ENCODE measurements at places on chromosomes 6 and 20.

GRCh38 chr20:13318871-13319521 is 97.9 kb downstream of the ISM1 start:
- DNase-seq, result no peak

GRCh38 chr20:15248618-15249395 is 911.4 kb upstream of the FLRT3 start:
- no peak for DNase-seq

GRCh38 chr20:3758566-3758965 is 9.0 kb downstream of the ADISSP start:
- DNase-seq, result no peak

DNA sequence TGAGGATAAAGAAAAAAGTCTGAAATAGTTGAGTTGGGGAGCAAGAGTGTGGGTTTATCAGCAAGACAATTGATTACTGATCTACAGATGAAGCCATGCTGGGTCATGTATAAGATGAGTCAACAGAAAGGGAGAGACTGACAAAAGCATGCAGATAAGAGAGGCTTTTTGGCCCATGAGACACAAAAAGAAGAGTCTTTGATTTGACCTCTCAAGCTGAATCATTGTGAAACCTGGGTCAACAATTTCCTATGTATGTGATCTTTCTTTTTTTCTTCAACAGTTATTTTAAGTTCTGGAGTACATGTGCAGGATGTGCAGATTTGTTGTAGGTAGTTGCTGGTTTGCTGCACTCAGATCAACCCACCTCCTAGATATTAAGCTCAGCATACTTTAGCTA is 15.9 kb downstream of the RIMS1 start:
- no peak for DNase-seq

DNA sequence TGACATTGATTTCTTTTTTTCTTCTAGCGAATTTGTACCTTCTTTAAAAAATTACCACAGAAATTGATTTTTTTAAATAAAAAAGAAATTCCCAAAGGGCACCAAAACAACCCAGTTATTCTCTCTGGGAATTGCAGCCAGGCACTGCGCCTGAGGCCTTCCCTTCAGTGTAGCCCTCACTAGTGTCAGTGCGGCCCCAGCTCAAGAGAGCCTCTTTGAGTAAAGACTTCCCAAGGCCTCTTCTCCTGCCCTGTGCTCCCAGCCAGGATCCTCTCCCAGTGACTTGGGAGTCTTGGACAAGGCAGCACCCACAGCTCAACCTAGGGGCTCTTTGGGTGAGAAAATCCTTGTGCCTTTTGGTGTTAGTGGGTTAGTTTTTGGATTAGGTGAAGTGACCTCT is 41.5 kb downstream of the BPIFB4 start:
- DNase-seq, result no peak

DNA sequence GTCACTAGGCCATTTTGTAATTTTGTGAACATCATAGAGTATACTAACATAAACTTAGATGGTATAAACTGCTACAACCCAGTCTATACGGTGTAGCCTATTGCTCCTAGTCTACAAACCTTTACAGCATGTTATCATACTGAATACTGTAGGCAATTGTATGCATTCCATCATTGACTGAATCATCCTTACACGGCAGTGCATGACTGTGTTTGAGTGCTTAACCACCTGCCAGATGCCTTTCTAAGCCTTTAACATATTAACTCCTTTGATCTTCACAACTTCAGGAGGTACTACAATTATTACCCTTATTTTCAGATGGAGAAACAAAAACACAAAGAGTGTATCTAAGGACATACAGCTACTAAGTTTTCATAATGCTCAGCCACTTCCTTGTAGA is 14.0 kb downstream of the DPPA5 start:
- DNase-seq, result no peak

DNA sequence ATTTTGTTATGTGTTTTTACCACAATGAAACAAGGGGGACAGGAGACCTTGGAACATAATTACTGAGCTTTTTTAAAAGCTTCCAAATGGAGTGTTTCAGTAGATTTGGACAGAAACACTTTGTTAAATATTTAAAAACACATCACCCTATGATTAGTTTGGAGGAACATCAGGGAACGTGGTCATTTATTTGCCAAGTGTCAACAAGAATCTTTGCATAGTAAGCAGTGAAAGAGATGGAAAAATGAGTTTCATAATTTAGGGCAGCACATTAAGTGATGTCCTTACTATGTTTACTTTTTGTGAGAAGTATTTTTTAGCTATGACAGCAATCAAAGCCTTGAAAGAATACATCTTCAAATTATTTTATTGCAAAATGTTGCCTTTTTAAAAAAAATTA is 82.6 kb downstream of the PROKR2 start:
- DNase-seq, result no peak

- no peak for DNase-seq
These were observed at the start of gene SLC22A16 for GRCh38 chr6:110476046-110476849. Gene SLC22A16 (minus strand): TSS chr6:110476613. CDS start chr6:110476574, 39 bp downstream.

- DNase-seq, result no peak
These were observed 8.6 kb downstream of the DACT2 start for GRCh38 chr6:168310945-168311344.

- DNase-seq, result peak; percentile 80
These were observed 6.9 kb upstream of the ZBTB12 start for GRCh38 chr6:31908791-31909190.

- DNase-seq, result no peak
These were observed 20.1 kb upstream of the SLC17A1 start for GRCh38 chr6:25851961-25852360.
